ENCODE measurements at places on chromosomes 16 and 17.

GRCh38 chr16:59597269-59597668, 863.2 kb upstream of the GOT2 start:
- H3K4me1 ChIP-seq, result no peaks in the 10 kb centered on the region
- H3K36me3 ChIP-seq, result no peaks in the 10 kb centered on the region
- H3K4me3 ChIP-seq, result no peak overlapping the region

DNA sequence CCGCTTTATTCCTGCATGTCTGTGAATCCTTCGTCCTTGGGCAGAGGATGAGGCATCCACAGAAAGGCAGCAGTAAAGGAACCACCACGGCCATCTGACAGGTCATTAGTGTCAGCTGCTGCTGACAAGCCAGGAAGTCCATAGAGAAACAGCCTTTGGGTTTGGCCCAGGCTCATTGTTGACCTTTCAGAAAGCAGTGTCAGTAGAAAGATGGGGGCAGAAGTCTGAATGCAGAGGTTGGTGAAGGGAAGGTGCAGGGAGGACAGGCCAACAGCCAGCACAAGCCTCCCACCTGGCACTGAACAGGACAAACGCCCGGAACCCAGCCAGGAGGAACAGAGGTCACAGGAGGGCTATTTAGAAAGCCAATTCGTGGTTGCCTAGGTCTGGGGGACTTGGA, 105.8 kb downstream of the VAT1L start:
- H3K4me1 ChIP-seq, result no peaks in the 10 kb centered on the region
- no peak for DNase-seq
- no peaks in the 10 kb centered on the region for H3K36me3 ChIP-seq
- no peak overlapping the region for H3K4me3 ChIP-seq
- no peaks in the 10 kb centered on the region for H3K27me3 ChIP-seq

DNA sequence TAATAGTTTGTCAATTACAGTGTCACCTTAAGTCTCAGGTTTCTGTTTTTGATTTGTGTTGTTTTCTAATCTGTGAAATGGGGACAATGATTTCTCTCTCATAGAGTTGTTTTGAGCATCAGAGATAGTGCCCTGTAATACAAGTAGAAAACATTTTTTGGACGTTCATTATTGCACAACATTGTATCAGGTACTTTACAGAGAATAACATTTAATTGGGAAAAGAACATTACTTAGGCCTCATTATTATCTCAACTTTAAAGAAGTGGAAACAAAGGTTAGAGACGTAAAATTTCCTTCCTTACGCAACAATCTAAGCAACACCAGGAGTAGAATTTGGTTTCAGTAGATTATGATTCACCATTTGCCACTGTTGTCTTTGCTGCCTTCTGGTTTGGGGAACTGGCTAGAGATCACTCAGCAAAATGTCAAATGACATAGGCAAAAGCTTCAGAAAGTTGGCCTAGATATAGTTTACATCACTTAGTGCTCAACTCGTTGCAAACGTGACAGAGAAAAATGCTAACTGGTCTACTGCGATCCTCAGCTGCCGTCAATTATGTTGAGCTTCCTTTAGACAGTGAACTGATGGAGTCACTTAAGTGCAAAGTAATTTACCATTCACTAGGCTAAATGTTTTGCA, 1026.8 kb downstream of the CDH11 start:
- H3K27me3 ChIP-seq, result no peaks in the 10 kb centered on the region
- H3K4me1 ChIP-seq, result no peaks in the 10 kb centered on the region
- H3K27ac ChIP-seq, result no peak overlapping the region

DNA sequence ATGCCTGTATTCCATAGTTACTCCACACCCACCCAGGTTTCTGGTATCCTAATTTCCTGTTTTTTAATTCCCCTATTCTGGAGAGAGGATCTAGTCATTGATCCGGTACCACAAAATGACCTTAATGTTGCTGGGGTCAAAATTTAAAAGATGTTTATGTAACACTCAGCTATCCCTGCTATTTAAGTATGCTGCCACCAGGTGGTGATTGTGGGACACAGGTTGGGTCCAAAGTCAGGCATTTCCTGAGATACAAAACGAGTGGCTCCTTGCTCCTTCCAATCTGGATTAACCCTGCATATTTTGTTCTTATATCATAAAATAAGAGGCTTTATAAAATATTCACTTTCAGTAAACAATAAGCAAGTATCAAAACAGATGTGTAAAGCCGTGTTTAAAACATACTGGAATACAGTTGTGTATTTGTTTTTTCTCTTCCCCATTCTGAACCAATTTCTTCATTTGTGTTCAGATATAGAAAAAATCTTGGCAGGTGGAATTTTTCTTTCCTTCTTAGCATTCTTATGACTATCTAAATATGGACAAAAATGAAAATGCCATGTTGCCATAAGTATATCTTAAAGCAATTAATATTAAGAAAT, 16.3 kb downstream of the HS3ST4 start:
- H3K27me3 ChIP-seq, result no peaks in the 10 kb centered on the region
- H3K27ac ChIP-seq, result no peak overlapping the region

GRCh38 chr16:74760007-74760767, 14.4 kb downstream of the FA2H start:
- no peaks in the 10 kb centered on the region for H3K27me3 ChIP-seq
- no peaks in the 10 kb centered on the region for H3K36me3 ChIP-seq
- no peak overlapping the region for H3K4me3 ChIP-seq
- H3K4me1 ChIP-seq, result no peaks in the 10 kb centered on the region

DNA sequence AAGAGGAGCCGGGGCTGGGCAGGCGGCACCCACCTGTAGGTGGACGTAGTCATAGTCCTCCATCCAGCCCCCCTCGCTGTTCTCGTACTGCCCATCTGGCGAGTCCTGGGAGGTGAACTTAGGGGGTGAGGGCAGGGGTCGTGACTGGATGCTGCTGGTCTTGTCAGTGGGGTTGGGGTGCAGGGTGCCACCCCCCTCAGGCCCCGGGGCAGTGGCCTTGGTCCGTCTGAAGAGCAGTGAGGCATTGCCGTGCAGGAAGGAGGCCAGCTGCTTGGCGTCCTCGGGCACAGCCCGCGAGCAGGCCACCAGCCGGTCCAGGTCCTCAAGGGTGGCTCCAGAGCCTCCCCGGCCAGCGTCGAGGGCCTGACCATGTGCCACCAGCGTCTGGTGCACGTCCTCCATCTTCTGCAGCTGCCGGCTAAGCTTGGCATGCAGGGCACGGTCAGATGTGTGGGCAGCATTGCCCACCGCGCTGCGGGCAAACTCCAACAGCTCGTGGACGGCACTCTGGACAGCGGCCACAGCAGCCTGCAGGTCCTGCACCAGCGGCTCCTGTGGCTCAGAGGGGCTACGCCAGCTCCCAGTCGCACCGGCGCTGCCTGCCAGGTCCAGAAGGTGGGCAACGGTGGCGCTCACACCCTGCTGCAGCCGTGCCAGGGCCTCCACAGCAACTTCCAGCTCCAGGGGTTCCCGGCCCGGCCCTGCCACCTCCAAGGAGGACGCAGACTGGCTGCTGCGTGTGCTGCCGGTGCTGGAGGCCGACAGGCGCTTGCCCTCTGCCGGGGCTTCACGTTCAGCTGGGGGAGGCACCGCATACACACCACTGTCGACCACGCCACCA, 16.3 kb downstream of the CTRB1 start:
- peaks cover 15% of the 10 kb centered on the region for H3K4me1 ChIP-seq
- no peak overlapping the region for H3K4me3 ChIP-seq
- no peaks in the 10 kb centered on the region for H3K36me3 ChIP-seq
- peaks cover 8% of the 10 kb centered on the region for H3K27me3 ChIP-seq

DNA sequence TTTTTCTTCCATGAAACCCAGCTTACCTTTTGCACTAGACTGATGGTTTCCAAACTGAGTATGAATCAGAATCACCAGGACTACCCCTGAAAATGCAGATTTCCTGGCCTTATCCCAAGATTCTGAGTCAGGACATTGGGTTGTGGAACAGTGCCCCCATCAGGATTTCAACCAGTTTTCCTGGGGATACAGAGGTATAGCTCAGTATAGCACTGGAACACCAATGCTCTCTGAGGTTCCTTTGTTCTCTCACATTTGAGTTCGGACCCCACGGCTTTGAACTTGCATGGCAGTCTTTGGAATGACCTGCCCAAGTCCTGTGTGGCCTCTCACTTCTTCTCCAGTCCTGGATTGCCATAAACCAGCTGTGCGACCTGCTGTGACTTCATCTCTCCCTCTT, 12.8 kb upstream of the CCL8 start:
- H3K36me3 ChIP-seq, result no peaks in the 10 kb centered on the region
- H3K27ac ChIP-seq, result no peak overlapping the region
- H3K4me3 ChIP-seq, result no peak overlapping the region
- H3K27me3 ChIP-seq, result no peaks in the 10 kb centered on the region
- no peak for DNase-seq

- peaks cover 68% of the 10 kb centered on the region for H3K36me3 ChIP-seq
- H3K4me1 ChIP-seq, result no peaks in the 10 kb centered on the region
- no peak for DNase-seq
These were observed 10.8 kb downstream of the CSNK2A2 start for GRCh38 chr16:58187092-58187491.

GRCh38 chr17:67441896-67442219, 64.8 kb downstream of the PITPNC1 start:
- H3K4me1 ChIP-seq, result peaks cover 56% of the 10 kb centered on the region
- DNase-seq, result no peak
- H3K27ac ChIP-seq, result peak overlapping the region; percentile 81
- H3K36me3 ChIP-seq, result no peaks in the 10 kb centered on the region
- H3K4me3 ChIP-seq, result peak overlapping the region; percentile 0
- no peaks in the 10 kb centered on the region for H3K27me3 ChIP-seq

DNA sequence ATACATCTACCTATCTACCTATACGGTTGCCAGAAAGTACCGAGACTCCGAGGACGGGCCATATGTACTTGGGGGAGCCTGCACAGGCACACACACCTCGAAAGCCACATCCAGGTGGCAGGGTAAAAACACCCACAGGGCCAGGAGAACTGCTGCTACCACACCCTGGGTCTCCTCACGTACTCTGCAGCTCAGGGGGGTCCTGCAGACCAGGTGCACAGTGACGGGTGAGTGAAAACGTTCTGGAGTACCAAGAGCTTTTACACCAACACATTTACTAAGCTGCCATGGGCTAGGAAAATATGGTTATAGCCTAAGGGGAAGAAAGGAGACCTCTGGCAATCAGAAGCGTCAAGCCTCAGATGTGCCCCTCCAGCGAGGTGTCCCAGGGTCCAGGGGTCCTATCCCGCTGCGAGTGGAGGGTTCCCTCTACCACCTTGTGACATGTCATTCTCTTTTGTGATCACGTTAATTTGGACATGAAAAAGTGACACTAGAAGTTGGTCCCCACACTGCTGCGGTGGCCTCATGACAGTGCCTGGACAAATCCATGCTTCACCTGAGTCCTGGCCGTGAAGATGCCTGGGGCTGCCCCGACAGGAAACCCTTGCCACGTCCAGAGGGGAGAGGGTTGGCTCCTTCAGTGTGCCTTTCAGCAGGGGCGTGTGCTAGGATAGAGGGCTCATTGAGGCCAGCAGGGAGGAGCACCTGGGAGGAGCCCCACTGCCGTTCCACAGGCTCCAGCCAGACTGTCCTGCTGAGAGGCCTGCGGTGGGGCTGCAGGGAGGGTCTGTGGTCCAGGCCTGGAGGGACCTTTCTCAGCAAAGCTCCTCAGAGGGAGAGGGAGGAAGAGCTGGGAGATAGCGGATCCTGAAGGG, 1.8 kb downstream of the CANT1 start:
- H3K36me3 ChIP-seq, result no peaks in the 10 kb centered on the region
- H3K4me3 ChIP-seq, result no peak overlapping the region
- no peaks in the 10 kb centered on the region for H3K27me3 ChIP-seq
